ENCODE measurements at places on chromosomes 12 and 14. TPM values are rescaled to one million over a fixed set of nuclear protein-coding genes. Genes with fewer than 3 reads are reported as not detected.

- H3K36me3 ChIP-seq, result no peaks in the 10 kb centered on the region
- no peak overlapping the region for H3K4me3 ChIP-seq
- H3K4me1 ChIP-seq, result no peaks in the 10 kb centered on the region
- no peak overlapping the region for H3K27ac ChIP-seq
- DNase-seq, result peak; percentile 73
Observed at GRCh38 chr14:90491221-90491885, 94.5 kb downstream of the CALM1 start.

AVPR1A gene
- total RNA-seq, result 1.6 TPM

GRCh38 chr12:50440288-50440687 lies 39.6 kb downstream of the LARP4 start:
- no peak overlapping the region for H3K4me3 ChIP-seq
- H3K36me3 ChIP-seq, result peaks cover 15% of the 10 kb centered on the region
- DNase-seq, result no peak
- H3K27ac ChIP-seq, result no peak overlapping the region

- peaks cover 40% of the 10 kb centered on the region for H3K4me1 ChIP-seq
- H3K27me3 ChIP-seq, result no peaks in the 10 kb centered on the region
- H3K4me3 ChIP-seq, result no peak overlapping the region
- no peak for DNase-seq
- no peaks in the 10 kb centered on the region for H3K36me3 ChIP-seq
Observed at GRCh38 chr14:68937471-68938270, 41.4 kb downstream of the ACTN1 start.

GRCh38 chr12:10268037-10268436 lies 39.6 kb upstream of the KLRD1 start:
- H3K4me3 ChIP-seq, result no peak overlapping the region
- DNase-seq, result no peak
- H3K27me3 ChIP-seq, result no peaks in the 10 kb centered on the region

LMNTD1 gene
- not detected for total RNA-seq

SLC7A8 gene
- total RNA-seq, result 43.0 TPM

- H3K27me3 ChIP-seq, result no peaks in the 10 kb centered on the region
- H3K27ac ChIP-seq, result no peak overlapping the region
- H3K4me1 ChIP-seq, result no peaks in the 10 kb centered on the region
- no peaks in the 10 kb centered on the region for H3K36me3 ChIP-seq
- DNase-seq, result no peak
Observed at GRCh38 chr14:75553761-75554364, 24.6 kb upstream of the FLVCR2 start.

- no peaks in the 10 kb centered on the region for H3K4me1 ChIP-seq
- H3K36me3 ChIP-seq, result no peaks in the 10 kb centered on the region
- H3K4me3 ChIP-seq, result no peak overlapping the region
- no peak overlapping the region for H3K27ac ChIP-seq
- no peak for DNase-seq
Observed at GRCh38 chr12:5076761-5077160, 33.1 kb downstream of the KCNA5 start.

DNA sequence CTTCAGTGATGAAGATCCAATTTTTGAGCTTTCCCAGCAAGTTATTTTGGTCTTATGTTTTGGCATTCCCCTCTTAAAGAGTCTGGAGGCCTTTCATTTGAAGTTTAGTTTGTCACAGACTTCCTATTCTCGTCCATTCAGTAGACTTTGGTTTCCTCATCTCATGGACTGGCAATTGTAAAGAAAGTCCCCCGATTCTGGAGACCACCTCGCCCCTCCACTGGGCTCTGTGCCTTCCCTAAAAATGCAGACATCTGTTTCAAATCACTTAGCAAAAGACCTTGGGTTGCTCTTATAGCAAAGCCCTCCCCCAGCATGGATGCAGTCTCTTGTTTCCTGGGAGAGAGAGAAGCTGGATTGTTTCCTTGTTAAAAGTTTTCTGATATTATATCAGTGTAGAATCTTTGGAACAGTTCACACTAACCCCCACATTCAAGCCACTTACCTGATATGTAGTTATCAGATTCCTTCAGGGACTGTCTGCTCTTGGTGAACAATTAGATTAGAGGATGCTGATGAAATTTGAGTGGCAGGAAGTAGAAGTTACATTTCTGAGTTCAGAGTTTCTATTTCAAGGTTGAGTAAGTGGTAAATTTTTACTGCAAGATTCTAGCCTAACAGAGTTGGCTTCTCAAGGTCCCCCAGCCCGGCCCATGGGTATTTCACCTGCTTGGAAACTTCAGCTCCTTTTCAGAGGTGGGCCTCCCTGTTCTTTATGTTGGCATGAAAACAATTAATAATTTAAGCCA lies 56.3 kb downstream of the PLXNC1 start:
- no peaks in the 10 kb centered on the region for H3K36me3 ChIP-seq
- H3K4me3 ChIP-seq, result no peak overlapping the region
- DNase-seq, result no peak
- H3K27ac ChIP-seq, result no peak overlapping the region

P2RX7 gene
- total RNA-seq, result 0.24 TPM

DNA sequence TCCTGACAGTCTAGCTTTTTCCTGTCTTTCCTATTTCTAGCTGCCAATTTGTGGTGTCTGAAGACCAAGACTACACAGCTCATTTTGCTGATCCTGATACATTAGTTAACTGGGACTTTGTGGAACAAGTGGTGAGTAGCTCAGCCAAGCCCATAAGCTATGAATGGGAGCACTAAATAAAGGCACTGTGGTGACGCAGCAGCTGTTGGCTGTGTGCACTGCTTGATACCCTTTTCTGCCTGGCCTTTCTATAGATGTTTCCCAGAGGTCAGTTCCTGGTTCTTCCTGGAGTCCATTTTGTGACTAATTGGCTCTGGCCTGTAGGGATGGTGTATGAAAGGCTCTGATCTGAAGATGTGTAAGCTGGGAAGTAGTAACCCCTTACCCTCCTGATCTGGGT lies 20.5 kb downstream of the RNF10 start:
- DNase-seq, result peak; percentile 70
- peak overlapping the region; percentile 81 for H3K27ac ChIP-seq
- H3K4me3 ChIP-seq, result peak overlapping the region; percentile 1
- no peaks in the 10 kb centered on the region for H3K27me3 ChIP-seq
- peaks cover 83% of the 10 kb centered on the region for H3K36me3 ChIP-seq

- H3K27me3 ChIP-seq, result peaks cover 17% of the 10 kb centered on the region
- no peak for DNase-seq
- no peaks in the 10 kb centered on the region for H3K4me1 ChIP-seq
- no peaks in the 10 kb centered on the region for H3K36me3 ChIP-seq
- H3K4me3 ChIP-seq, result no peak overlapping the region
Observed at GRCh38 chr12:112942572-112942971, 4.3 kb downstream of the OAS3 start.

- DNase-seq, result no peak
- no peaks in the 10 kb centered on the region for H3K36me3 ChIP-seq
- H3K27ac ChIP-seq, result no peak overlapping the region
- H3K27me3 ChIP-seq, result peaks cover 5% of the 10 kb centered on the region
Observed at GRCh38 chr14:91254461-91254860, 10.0 kb upstream of the GPR68 start.

PCED1B gene
- 0.50 TPM for total RNA-seq

DNA sequence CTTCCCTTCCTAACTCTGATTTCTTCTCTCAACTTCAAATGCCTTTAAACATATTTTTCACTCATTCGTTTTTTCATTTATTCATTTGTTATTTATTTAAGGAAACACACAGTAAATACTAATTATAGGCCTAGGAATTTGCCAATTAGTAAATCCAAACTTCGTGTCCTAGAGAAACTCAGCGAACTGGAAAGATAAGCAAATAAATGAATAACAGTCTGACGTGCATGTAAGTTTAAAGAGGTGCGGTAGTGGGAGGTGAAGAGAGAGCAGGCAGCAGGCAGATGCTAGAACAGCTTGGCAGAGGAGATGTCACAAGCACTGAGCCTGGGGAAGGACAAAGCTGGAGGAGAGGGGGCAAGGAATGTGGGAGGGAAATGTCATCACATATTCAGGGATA lies 228.2 kb downstream of the DPY19L2 start:
- H3K4me3 ChIP-seq, result no peak overlapping the region
- no peaks in the 10 kb centered on the region for H3K4me1 ChIP-seq
- H3K27ac ChIP-seq, result no peak overlapping the region

SLC38A1 gene
- 34.1 TPM for total RNA-seq

DNA sequence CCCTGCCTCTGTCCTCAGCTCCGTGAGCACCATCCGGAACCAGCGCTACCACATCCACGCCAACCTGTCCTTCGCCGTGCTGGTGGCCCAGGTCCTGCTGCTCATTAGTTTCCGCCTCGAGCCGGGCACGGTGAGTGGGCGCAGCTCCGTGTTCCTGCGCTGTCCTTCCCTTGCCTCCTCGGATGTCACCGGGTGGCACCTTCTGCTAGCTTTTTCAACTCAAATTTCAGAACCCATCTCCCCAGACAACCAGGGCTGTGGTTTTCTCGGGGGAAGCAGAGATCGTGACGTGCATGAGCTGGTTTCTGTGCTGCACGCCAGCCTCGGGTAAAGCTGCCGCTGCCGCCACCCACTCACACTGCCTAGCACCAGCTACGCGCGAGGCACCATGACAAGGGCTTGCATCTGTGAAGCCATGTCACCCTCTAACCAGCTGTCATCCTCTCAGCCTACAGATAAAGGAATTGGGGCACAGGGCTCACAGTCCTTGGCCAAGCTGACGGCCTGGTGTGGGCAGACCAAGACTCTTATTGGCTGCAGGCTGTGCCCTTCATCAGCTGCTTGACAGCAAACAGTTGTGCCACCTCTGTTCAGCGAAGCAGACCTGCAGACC lies 152.1 kb downstream of the ADGRD1 start:
- no peaks in the 10 kb centered on the region for H3K27me3 ChIP-seq
- no peak overlapping the region for H3K4me3 ChIP-seq
- H3K27ac ChIP-seq, result no peak overlapping the region
- H3K36me3 ChIP-seq, result no peaks in the 10 kb centered on the region

- H3K36me3 ChIP-seq, result no peaks in the 10 kb centered on the region
- DNase-seq, result no peak
- no peak overlapping the region for H3K27ac ChIP-seq
- H3K27me3 ChIP-seq, result no peaks in the 10 kb centered on the region
- H3K4me1 ChIP-seq, result no peaks in the 10 kb centered on the region
Observed at GRCh38 chr12:130080205-130080604, 82.1 kb upstream of the FZD10 start.

- H3K4me1 ChIP-seq, result peaks cover 36% of the 10 kb centered on the region
- no peak for DNase-seq
- no peak overlapping the region for H3K27ac ChIP-seq
- peaks cover 75% of the 10 kb centered on the region for H3K36me3 ChIP-seq
- H3K27me3 ChIP-seq, result no peaks in the 10 kb centered on the region
Observed at GRCh38 chr14:103702497-103703432, 12.5 kb downstream of the XRCC3 start.

SLCO1B3 gene
- total RNA-seq, result not detected

DNA sequence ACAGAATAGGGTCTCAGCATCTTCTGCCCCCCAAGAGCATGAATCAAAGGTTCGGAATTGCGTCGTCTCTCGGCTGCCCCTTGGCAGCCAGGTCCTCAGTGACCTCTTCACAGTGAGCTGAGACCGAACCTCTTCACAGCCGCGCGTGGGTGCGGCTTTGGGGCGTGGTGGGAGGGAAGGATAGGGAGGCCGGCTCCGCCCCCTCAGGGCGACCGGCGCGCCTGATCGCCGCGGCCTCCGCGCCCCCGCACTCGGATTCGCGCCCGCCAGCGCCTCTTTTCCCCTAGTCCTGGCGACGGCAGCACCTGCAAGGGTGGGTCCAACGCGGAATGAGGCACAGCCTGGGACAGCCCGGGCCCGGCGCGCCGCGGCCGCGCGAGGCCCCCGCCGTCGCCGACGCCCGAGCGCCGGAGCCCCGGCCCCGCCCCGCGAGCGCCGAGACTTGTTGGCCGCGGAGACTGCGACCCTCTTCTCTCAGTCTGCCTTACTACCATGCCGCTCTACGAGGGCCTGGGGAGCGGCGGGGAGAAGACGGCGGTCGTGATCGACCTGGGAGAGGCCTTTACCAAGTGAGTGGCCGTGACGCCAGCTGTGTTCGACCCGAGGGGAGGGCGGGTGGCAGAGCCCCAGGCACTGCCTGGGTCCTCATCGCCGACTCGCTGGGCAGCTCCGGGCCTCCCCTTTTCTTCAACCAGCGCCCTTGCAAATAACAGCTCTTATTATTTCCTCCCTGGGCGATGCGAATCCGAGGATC lies at the start of gene ACTR10:
Gene ACTR10 (plus strand): TSS at position 424 of the 754 bp plus-strand sequence. CDS start 69 bp downstream, at position 493.
- no peaks in the 10 kb centered on the region for H3K36me3 ChIP-seq
- H3K27me3 ChIP-seq, result no peaks in the 10 kb centered on the region
- peak; percentile 90 for DNase-seq
- H3K4me1 ChIP-seq, result peaks cover 7% of the 10 kb centered on the region
- H3K27ac ChIP-seq, result peak within 1 kb of the TSS; percentile 91
- peak within 1 kb of the TSS; percentile 74 for H3K4me3 ChIP-seq

DNA sequence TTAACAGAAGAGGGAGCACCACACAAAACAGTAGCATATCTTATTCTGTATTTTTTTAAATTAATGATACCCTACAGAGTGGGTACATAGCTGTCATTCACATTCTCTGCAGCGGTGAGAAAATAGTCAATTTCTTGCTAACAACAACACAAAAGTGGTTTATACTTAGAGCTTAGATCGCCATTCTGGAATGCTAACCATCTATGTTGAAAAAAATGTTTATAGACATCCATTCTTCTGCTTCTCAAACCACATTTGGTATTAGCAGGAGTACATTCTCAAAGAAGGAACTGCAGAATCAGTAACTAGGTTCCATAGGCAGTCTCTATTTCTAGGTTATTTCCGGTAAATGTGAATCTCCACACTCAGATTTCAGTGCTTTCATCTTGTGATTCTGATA lies 185.9 kb downstream of the PPFIA2 start:
- no peaks in the 10 kb centered on the region for H3K36me3 ChIP-seq
- no peak overlapping the region for H3K4me3 ChIP-seq
- H3K27ac ChIP-seq, result no peak overlapping the region
- H3K4me1 ChIP-seq, result no peaks in the 10 kb centered on the region

- H3K27ac ChIP-seq, result no peak overlapping the region
- H3K4me1 ChIP-seq, result no peaks in the 10 kb centered on the region
- no peak overlapping the region for H3K4me3 ChIP-seq
- no peak for DNase-seq
Observed at GRCh38 chr12:13227191-13227590, 30.7 kb downstream of the EMP1 start.

GRCh38 chr14:104521816-104522745 lies 57.5 kb upstream of the C14orf180 start:
- H3K36me3 ChIP-seq, result no peaks in the 10 kb centered on the region
- H3K4me1 ChIP-seq, result no peaks in the 10 kb centered on the region
- H3K4me3 ChIP-seq, result no peak overlapping the region
- no peak for DNase-seq
- H3K27me3 ChIP-seq, result peaks cover 5% of the 10 kb centered on the region
